ENCODE measurements at places on chromosomes 7 and 10.

DNA sequence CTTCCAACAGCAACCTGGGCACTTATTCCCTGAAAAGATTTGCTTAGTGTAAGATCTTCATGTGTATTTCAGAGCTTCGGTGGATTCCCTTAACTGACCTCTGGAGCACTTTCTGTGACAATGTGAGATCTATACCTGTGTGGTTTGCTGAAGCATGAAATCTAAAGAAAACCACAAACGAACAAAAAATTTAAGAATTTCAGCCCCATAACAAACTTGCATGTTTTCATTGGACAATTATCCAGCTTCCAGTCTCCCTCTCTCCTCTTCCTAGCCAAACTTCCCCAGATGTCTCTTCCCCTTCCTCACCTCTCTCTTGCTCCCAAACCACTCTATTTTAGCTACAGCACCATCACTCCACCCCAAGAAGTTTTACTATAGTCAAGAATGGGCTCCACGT lies 279.9 kb upstream of the SORCS1 start:
- no peak for DNase-seq

GRCh38 chr10:117249493-117250093 lies 8.7 kb downstream of the SLC18A2 start:
- no peak for DNase-seq

GRCh38 chr10:118939211-118940007 lies 90.1 kb upstream of the NANOS1 start:
- DNase-seq: no peak

- DNase-seq: peak; percentile 24
These were observed 51.7 kb downstream of the PROSER2 start for GRCh38 chr10:11874568-11875493.

GRCh38 chr10:48377751-48378530 lies 71.5 kb downstream of the MAPK8 start:
- DNase-seq: no peak

GRCh38 chr10:132942101-132943057 lies at the start of gene CFAP46:
CFAP46 (minus strand) TSS chr10:132942570; CDS start chr10:132942484, 86 bp downstream.
- peak; percentile 83 for DNase-seq

DNA sequence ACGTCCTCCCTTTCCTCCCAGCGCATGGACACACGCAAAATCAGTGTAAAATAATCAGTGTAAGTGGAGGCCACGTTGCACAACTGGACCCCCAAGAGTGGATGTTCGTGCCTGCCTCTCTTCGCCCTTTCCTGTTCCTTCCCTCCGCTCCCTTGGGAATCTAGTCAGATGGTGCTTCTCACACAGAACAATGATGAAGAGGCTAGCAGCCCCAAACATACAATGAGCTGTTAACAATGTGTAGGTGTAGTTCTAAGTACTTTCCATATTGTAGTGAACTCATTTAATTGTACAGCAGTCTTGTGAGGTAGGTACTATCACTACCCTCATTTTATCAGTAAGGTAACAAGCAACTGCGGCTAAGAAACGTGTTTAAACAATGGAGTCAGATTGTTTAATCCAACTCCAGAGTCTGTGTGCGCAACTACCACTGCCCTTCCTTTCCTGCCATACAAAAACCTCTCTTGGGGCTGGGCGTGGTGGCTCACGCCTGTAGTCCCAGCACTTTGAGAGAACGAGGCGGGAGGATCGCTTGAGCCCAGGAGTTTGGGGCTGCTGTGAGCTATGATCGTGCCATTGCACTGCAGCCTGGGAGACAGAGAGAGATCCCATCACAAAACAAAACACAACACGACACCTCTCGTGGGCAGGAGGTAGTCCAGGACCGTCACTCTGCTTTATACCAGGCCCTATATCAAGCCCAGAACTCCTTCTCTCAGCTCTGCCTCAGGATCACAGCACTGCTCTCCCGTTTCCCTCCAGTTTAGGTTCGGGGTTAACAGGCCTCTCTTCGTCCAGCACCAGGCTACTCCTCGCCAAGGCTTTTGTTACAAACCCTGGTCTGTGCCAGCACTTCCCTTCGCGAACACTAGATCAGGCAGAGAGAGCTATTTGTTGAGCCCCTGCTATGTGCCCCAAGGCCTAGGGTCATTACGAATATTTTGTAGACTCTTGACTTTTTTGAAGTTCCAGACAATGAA lies 1.1 kb downstream of the FKBP9 start:
- DNase-seq: peak; percentile 29

DNA sequence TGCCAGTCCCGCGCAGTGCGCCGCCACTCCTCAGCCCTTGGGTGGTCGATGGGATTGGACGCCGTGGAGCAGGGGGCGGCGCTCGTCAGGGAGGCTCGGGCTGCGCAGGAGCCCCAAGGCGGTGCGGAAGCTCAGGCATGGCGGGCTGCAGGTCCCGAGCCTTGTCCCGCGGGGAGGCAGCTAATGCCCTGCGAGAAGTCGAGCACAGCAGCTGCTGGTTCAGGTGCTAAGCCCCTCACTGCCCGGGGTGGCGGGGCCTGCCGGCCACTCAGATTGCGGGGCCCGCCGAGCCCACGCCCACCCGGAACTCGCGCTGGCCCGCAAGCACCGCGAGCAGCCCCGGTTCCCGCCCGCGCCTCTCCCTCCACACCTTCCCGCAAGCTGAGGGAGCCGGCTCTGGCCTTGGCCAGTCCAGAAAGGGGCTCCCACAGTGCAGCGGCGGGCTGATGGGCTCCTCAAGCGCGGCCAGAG lies 14.4 kb upstream of the WASL start:
- no peak for DNase-seq

- no peak for DNase-seq
These were observed 628 bp downstream of the MPLKIP start for GRCh38 chr7:40133561-40134427.

DNA sequence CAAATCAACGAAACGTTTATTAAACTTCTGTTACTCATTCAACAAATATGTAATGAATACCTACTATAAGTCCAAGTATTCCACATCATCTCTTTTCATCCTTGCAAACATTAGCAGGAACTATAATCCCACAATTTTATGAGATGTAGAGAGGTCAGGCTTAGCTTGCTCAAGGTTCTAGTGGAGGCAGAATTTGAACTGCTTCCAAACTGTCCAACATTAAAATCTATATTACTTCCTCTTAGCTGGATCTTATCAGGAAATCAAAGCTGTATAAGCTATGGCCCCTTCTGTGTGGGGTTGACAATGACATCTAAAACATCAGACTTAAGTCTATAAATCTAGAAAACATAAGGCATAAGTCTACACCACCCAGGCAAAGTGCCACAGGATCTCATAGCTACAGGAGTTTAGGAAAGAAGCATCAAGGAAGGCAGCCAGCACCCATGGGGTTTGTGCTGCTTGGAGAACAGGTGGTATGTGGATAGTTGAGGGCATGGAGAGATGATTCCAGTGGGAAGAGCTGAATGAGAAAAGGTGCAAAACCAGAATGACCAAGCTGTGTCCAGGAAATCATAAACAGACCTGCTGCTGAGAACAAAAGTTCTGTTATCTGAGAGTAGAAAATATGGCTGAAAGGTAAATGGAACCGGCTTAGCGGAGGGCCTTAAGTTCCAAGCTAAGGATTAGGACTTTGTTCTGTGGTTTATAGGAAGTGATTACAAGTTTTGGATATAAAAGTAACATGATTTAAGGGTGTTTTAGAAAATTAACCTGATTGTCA lies 34.5 kb downstream of the PAPSS2 start:
- no peak for DNase-seq

DNA sequence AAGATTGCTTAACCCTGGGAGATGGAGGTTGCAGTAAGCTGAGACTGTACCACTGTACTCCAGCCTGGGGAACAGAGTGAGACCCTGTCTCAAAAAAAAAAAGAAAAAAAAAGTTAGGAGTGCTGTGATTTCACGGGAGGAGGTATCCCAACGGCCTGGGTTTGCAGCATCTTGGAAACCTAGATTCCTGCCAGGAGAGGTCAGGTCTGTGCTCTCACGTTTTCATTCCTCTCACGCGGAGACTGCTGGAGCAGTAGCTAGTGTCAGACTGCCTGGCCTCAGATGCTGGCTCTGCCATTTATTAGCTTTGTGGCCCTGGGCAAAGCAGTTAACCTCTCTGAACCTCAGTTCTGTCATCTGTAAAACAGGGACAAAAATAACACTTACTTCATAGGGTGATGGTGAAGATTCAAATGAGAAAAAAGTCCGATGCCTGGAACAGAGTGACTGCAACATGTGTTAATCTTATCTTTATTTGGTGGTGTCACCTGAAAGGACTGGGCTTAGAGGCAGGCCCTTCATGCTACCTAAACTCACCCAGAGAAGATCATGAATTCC lies 94.9 kb downstream of the GAD2 start:
- peak; percentile 11 for DNase-seq

GRCh38 chr10:43939939-43940820 lies 291.5 kb upstream of the ZNF32 start:
- DNase-seq: no peak

DNA sequence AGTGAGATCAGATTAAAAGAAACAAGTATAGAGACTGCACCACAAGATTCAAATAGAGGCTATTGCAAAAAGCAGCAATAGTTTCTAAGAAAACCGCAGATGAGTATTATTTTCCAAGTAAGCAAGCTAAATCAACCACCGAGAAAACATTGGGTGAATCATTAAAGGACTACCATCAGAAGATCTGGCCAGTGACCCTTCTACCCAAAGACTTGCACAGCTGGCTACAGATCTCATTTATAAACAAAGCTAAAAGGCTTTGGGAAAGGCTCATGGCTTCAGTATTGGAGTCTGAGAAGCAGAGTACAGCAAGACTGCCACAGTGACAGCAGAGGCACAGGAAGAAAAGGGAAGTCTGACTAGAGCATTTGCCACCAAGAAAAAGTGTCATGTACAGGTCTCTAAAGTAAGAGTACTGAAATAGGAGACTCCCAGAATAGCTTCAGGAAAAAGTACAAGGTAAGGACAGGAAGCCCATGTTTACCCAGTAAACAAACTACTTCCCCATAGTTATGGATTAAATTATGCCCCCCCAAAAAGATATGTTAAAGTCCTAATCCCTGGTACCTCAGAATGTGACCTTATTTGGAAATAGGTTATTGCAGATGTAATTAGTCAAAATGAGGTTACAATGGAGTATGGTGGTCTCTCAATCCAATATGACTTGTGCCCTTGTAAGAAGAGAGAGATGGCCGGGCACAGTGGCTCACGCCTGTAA lies 19.0 kb downstream of the STEAP1 start:
- DNase-seq: no peak

- peak; percentile 55 for DNase-seq
These were observed 257.1 kb downstream of the GLI3 start for GRCh38 chr7:41979834-41980307.

- DNase-seq: no peak
These were observed 88.8 kb upstream of the ELMO1 start for GRCh38 chr7:37537439-37537838.

GRCh38 chr10:79193694-79194382 lies 125.1 kb downstream of the ZMIZ1 start:
- DNase-seq: no peak

DNA sequence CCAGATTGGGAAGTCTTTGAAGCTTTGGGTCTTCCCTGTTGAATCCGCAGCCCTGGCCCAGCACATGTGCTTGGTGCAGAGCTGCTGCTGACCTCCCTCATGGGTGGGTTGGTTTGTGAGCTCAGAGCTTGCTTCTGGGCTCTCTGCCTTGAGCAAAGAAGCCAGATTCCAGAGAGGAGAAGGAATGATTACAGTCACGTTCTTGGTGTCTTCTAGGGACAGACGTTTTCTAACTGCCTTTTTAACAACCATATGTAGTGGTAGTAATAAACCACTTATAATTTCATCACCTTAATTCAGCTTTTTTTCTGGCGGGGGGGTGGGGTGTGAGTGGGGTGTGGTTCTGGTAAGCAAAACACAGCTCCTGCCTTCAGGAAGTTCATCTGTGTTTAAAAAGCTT lies 39.5 kb downstream of the LRMDA start:
- DNase-seq: no peak

GRCh38 chr10:113207924-113208323 lies 257.9 kb downstream of the TCF7L2 start:
- DNase-seq: no peak

- no peak for DNase-seq
These were observed 463.5 kb downstream of the HTR7 start for GRCh38 chr10:90394311-90394710.

GRCh38 chr10:109880886-109881768 lies 42.2 kb downstream of the XPNPEP1 start:
- no peak for DNase-seq

- DNase-seq: no peak
These were observed 123.8 kb upstream of the STARD3NL start for GRCh38 chr7:38054199-38054598.

DNA sequence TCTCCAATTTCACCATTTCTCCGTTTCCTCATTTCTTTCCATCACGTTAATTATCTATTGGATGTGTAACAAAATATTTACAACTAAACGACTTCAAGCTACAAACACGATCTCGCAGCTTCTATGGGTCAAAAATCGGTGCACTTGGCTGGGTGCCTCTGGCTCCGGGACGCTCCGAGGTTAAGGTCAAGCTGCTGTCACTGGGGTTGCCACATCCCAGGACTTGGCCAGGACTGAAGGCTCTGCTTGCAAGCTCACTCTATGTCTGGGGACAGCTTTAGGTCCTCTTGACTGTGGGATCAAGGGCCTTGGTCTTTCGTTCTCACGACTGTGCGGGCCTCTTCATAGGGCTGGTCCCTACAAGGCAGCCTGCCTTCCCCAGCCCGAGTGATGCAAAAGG lies 159.7 kb downstream of the CCDC3 start:
- no peak for DNase-seq

GRCh38 chr7:6276911-6277408 lies 4.5 kb upstream of the CYTH3 start:
- no peak for DNase-seq
